Large intestine (tissue), 12 donors: ENCODE measurements at places on chromosomes 11 and 22.

DNA sequence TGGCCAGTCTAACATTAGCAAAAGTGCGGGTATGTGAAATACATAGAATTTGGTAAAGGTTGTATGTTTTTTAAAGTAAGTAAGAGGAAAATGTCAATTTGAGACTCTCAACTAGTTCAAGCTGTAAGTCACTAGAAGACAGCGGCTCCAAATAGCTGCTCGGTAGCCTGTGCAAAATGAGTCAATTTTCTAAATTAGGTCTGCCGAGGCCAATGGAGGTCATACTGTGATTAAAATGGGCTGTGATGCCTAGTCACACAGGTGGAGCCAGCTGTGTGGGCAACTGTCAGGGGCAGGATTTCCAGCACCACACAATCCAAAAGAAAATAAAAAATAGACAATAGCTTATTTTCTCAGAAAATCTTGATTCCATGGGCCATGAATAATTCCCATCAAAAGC, 32.3 kb downstream of the KCNA4 start:
- no peaks in the 10 kb centered on the region for H3K36me3 ChIP-seq
- H3K27me3 ChIP-seq = no peaks in the 10 kb centered on the region
- no peak for DNase-seq

DNA sequence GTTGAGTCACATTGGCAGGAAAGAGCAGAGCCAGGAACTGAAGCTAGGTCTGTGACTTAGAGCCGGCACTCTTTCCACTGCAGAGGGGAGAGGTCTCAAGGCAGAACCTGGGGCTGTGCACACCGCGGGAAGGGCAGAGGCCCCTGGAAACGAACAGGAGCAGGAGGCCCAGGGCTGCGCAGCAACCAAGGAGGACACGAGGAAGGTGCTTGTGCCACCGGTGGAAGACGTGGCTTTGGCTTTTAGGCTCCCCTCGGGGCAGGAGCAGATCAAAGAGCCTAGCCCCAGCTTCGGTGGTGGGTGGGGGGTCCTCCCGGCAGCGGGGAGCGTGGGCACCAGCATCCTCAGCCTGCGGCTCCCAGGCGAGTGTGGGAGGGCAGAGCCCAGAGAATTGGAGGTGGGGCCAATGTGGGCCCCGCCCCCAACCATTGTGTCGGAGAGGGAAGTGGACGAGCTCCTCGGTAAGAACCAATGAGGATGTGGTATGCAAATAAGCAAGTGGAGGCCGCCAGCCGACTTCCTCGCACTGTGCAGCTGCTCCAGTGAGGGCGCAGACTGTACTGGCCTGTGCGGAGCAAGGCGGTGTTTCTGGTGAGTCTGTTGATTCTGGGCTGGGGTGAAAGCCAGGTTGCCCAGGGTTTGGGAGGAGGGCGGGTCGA, at the start of gene CCDC116:
CCDC116 (plus strand) TSS at position 524 of the 659 bp plus-strand sequence. CDS start 422 bp downstream, outside the sequence.
- H3K36me3 ChIP-seq = peaks cover 10% of the 10 kb centered on the region
- H3K27me3 ChIP-seq = no peaks in the 10 kb centered on the region
- peaks cover 8% of the 10 kb centered on the region for H3K4me1 ChIP-seq
- H3K27ac ChIP-seq = no peak within 1 kb of the TSS

DNA sequence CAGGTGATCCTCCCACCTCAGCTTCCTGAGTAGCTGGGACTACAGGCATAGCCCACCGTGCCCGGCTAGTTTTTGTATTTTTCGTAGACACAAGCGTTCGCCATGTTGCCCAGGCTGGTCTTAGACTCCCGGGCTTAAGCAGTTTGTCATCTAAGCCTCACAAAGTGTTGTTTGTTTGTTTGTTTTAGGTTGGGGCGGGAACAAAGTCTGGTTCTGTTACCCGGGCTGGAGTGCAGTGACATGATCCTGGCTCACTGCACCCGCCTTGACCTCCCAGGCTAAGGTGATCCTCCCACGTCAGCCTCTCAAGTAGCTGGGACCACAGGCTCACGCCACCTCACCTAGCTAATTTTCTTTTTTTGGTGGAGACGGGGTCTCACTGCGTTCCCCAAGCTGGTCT, 12.6 kb downstream of the IRF7 start:
- no peak overlapping the region for H3K4me3 ChIP-seq
- H3K27me3 ChIP-seq = no peaks in the 10 kb centered on the region
- H3K36me3 ChIP-seq = peaks cover 88% of the 10 kb centered on the region
- no peaks in the 10 kb centered on the region for H3K4me1 ChIP-seq

DNA sequence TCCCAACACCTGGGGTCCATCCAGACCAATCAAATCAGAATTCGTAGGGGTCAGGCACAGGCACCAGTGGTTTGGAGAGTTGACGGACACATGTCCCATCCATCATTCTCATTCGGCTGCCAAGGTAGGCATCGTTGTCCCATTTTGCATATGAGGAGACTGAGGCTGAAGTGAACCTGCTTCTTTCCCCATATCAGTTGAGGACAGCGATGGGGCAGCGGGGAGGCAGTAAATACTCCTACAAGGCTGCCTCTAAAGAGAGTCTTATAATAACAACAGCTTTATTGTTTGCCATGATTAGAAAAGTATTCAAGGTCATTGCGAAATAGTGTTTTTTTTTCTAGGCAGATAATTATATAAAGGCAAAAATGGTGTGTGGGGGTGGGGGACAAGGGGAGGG, 1.6 kb upstream of the BEST1 start:
- H3K27ac ChIP-seq = no peak overlapping the region
- H3K27me3 ChIP-seq = no peaks in the 10 kb centered on the region
- no peak overlapping the region for H3K4me3 ChIP-seq

DNA sequence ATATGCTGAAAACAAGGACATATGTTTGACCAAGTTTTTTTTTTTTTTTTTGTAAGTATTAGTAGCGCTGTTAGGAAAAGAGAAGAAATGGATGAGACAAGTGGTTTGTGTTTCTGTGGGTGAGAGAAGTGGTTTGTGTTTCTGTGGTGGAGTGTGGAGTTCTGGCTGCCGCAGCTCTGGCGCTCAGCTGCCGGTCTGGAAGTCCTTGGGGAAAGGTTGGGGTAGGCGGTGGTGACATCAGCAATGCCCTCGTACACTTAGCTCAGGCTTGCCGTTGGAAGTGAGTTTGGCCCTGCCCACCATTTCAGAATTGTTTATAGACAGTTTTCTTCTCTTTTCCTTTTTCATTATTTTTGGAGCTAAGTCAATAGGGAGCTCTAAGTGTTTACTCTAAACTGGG, 116.6 kb downstream of the TBC1D22A start:
- no peaks in the 10 kb centered on the region for H3K27me3 ChIP-seq
- no peak overlapping the region for H3K27ac ChIP-seq
- peaks cover 4% of the 10 kb centered on the region for H3K36me3 ChIP-seq
- no peak overlapping the region for H3K4me3 ChIP-seq
- no peak for DNase-seq

DNA sequence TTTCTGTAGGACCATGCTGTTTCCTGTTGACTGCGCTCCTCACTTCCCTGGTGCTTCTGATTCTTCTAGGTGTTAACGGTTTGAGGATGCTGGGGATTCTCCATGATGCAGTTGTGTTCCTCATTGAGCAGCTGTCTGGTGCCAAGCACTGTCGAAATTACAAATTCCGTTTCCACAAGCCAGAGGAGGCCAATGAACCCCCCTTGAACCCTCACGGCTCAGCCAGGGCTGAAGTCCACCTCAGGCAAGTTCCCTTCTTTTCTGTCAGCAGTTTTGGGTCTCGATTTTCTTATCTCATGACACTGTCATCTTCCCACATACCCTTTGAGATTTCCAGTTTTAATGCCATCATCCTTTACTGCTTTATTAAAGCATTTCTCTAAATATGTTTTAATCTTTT, 7.7 kb upstream of the TTC36 start:
- H3K27ac ChIP-seq = no peak overlapping the region
- no peak for DNase-seq
- no peaks in the 10 kb centered on the region for H3K4me1 ChIP-seq
- H3K4me3 ChIP-seq = no peak overlapping the region
- H3K27me3 ChIP-seq = no peaks in the 10 kb centered on the region

GRCh38 chr11:86151174-86152005, 82.5 kb upstream of the PICALM start:
- H3K36me3 ChIP-seq = no peaks in the 10 kb centered on the region
- no peak overlapping the region for H3K4me3 ChIP-seq
- no peak for DNase-seq
